ENCODE measurements at places on chromosomes 5 and 9.

DNA sequence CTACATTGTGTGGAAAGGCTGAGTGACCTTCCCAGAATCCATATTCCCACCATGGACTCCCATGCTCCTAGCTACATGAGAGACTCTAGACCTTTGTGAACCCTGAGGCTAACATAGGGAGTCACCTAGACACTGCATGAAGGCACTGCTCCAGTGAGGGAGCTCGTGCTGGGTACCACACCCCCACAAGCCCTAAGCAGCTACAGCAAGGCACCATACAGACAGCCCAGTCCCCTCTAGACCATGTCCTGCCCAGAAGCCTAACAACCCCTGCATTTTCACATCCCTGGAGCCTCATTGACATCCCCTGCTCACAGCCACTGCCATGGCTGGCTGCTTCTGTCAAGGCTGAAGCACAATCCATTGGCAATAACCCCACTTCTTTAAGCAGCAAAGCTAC lies 176.5 kb upstream of the CTNND2 start:
- DNase-seq = no peak

- DNase-seq = peak; percentile 72
Observed at GRCh38 chr9:128275198-128276007, at the start of gene GOLGA2. Gene GOLGA2, minus strand, starts transcription at chr9:128276007. Its CDS starts 31 bp downstream, at chr9:128275976.

GRCh38 chr5:116912221-116912620 lies 337.6 kb upstream of the SEMA6A start:
- DNase-seq = no peak

DNA sequence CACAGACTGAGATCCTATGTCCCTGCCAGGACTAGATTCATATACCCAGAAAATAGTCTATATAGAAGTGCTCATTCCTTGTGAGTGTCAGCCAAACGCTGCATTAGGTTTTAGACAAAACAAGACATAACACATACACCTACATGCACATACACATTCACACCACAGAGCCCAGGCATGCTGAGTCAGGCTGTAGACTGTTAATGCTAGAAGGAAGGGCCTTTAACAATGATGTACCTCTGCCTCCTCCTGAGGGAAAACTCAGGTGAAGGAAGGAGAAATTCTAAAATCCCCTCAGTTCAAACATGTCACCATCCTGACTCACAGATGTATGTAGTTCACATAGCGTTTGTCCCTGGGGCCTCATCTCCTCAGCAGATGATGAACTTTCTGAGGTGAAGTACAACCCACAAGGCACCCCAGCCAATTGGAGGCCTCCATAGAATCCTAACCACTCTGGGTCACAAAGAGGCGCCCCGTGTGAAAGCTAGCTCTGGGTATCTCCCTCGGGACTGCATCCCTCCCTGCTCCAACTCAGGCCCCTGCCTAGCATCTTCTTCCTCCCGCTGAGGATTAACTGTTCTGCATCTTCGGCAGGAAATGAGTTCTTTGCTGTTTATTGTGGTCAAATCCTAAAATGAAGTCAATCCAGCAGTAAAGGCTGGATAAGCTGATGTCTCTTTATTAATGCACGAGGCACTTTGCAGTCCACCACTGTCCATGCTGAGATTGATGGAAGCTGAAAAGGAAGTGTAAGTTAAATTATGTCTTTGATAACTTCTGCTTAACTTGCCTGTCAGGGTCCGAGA lies 40.8 kb upstream of the FSTL4 start:
- no peak for DNase-seq

DNA sequence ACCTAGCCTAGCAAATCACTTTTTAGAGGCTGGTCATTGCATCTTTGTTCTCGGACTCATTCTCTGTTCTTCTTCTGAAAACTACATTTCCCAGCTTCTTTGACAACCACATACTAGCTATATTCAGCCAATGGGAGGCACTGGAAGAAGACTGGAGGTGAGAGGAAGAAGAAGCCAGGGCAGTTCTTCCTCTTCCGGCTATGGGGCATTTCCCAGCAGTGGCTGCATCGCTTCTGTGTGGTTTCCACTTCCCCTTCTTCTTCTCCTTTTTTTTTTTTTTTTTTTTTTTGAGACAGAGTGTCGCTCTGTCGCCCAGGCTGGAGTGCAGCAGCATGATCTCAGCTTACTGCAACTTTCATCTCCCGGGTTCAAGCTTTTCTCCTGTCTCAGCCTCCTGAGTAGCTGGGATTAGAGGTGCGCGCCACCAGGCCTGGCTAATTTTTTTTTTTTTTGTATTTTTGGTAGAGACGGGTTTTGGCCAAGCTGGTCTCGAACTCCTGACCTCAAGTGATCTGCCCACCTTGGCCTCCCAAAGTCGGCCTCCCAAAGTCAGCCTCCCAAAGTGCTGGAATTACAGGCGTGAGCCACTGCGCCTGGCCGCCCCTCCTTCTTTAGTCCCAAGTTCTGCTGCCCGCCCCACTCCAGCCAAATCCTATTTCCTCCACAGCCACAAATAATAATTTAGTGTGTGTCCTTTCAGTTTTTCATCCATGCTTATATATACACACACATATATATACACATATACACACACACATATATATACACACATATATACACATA lies 6.9 kb upstream of the UBAP1 start:
- DNase-seq = peak; percentile 20

GRCh38 chr5:1488882-1489680 lies 34.7 kb downstream of the LPCAT1 start:
- no peak for DNase-seq

- DNase-seq = no peak
Observed at GRCh38 chr5:43422143-43422542, 10.0 kb upstream of the CCL28 start.

DNA sequence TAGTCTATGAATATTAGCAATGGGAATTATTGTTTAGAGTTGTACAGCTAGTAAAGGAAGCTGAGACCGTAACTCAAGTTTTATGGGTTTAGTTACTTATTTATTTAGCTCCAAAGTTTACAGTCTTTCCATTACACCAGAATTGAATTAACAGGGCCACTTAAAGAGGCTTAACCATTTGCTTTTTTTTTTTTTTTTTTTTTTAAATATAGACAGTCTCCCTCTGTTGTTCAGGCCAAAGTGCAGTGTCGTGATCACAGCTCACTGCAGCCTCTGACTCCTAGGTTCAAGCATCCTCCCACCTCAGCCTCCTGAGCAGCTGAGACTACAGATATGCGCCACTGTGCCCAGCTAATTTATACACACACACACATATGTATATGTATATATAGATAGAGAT lies 1.4 kb upstream of the TTC1 start:
- DNase-seq = no peak

GRCh38 chr5:158903006-158903405 lies 196.7 kb downstream of the EBF1 start:
- DNase-seq = no peak

DNA sequence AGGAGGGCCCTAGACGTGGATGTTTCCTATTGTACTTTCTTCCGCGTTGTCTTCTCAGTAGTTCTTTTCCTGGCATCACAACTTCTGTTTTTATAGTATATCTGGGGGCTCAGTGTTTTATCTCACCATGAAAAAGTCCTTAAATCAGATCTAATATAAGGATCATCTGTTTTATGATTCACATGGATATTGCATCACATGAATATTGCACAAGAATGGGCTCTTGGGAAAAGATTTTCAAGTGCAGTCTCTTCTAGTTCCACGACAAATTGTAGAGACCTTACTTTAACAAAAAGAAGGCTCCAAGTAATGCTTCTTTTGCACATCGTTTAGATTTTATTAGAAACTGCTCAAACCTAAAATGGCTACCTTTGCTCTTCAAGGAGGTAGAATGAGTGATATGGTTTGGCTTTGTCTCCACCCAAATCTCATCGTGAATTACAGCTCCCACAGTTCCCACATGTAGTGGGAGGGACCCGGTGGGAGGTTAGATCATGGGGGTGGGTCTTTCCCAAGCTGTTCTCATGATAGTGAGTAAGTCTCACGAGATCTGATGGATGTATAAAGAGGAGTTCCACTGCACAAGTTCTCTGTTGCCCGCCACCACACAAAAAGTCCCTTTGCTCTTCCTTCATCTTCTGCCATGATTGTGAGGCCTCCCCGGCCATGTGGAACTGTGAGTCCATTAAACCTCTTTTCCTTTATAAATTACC lies 53.7 kb upstream of the FAM120A start:
- DNase-seq = no peak

DNA sequence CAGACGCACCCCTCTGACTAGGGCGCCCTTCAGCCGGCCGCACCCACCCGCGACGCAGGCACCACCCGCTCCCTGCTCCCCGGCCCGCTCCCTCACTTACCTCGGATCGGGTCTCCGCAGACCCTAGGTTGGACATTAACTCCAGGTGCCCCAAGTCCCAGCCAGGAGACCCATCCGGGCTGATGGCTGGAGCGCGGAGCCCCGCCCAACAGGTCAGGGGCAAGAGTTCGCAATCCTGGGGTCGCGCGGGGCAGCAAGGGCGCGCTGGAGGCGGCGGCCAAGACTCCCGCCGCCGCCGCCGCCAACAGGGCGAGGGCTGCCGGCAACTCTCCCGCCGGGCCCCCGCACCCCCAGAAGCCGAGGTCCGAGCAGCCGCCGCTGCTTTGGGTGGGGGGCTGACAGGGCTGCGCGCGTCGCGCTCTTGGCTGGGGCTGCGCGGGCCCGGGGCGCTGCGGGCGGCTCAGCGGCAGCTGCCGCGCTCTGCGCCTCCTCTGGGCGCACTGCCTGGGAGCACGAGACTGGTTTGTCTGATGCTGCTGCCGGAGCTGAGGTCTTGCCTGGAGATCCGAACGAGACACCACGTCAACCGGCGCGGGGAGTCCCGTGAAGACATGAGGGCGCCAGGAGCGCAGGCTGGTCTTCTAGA lies at the start of gene GDNF:
TSS of gene GDNF (minus strand) at position 635 of the 646 bp plus-strand sequence. CDS start 5,245 bp downstream, outside the sequence.
- no peak for DNase-seq

DNA sequence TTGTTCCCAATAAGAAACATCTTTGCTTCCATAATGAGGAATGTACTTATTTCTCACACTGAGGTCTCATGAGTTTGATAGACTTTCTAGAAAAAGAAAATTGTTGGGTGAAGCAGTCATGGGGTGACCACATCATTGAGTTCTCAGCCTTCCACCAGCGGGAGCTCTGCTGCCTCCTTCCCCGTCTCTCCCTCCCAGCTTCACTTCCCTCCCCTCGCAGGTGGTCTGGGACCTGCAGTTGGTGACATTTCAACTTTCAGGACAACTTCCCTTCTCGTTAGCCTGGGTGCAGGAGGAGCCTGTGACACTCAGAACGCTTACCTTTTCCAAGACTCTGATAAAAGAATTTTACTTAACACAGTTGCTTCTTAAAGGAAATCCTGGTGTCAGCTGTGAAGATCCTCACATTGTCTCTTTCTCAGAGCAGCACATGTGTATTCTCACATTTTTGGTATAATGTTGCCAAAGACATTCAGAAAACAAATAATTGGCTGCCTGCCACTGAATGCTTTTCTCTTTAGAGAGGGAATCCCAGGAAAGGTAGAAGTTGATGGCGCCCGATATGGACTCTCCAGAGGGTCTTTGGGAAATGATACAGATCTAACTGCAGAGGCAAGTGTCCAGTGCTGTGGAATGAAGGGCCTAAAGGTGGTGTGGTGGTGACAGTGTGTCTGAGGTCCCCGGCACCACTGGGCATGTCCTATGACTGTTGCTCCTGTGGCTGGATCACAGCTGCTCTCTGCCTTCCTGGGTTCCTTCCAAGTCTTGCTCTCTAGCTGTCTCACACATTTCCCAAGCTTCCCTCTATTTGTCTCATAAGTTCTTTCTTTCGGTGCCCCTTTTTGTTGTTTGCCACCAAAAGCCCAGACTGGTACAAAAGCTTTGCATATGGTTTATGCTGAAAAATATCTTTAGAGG lies 238.1 kb downstream of the GAS1 start:
- DNase-seq = no peak

- no peak for DNase-seq
Observed at GRCh38 chr9:133428617-133429101, 6.5 kb downstream of the ADAMTS13 start.

DNA sequence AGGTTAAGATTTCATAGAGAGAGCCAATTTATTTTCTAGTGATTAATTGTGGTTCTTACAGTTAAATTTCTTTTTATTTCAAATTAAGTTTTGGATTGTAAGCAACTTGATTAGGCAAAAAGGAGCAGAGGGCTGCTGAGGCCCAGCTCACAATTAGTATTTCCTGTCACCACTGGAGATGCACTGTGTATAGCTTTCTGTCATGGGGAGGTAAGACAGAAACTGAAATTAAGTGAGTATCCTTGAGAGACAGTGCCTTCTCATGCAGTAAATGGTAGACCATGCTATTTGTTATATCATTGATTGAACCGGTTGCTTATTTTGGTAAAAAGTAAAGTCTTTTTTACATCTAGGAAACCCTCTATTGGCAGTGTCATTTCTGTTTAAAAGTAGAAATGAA lies 190.7 kb downstream of the CCDC171 start:
- no peak for DNase-seq

DNA sequence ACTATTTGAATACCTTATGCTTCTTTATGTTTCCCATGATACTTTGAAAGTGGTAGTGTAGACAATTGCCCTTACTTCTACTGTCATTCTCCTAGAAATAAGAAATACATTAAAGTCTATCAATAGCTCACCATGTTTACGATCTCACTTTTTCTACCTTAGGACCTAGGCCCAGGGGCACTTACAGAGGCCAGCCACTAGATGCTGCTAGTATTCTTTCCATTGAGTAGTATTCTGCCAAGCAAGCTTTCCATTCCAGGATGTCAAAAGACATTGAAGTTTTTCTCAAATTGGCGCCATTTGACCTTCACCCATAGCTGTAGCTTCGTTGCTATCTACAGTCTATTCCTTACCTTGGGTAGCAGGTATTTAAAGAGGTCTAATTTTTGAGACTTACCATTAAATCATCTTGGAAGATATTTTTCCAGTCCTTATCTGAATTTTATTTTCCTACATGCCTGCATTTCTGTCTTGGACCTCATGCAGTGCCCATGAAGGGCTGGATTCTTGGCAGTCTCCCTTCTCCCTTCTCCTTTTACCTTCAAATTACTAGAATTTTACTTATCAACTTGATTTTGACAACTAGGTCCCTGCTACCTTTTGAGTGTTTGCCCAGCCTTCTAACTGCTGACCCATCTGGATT lies 246.0 kb upstream of the NUDT12 start:
- DNase-seq = no peak

All from effector CD8-positive, alpha-beta T cell (primary cell).